Effector CD4-positive, alpha-beta T cell (primary cell): ENCODE measurements at places on chromosomes 13 and 19.
A peak's percentile ranks its signal among the peaks of the same experiment; 100 is the strongest.

GRCh38 chr13:30421093-30422053 lies 920 bp upstream of the UBE2L5 start:
- DNase-seq, result peak; percentile 24

DNA sequence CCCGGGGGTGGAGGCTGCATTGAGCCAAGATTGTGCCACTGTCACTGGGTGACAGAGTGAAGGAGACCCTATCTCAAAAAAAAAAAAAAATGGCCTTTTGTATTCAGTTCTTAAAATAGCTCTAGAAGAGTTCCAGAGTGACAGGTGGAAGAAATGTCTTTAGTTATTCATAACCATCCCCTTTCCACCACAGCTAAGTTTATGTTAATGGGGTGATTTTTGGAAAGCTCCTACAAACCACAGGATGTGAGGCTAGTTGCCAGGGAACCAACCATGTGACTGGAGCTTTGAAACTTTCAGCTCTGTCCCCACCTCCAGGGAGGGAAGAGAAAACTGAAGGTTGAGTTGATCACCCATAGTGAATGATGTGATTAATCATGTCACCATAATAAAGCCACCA lies 6.9 kb downstream of the ZNF490 start:
- peak; percentile 24 for DNase-seq

- no peak for DNase-seq
These were observed 14.7 kb upstream of the DHDH start for GRCh38 chr19:48918801-48919247.

- no peak for DNase-seq
These were observed 520.1 kb upstream of the NBEA start for GRCh38 chr13:34421858-34422475.

- no peak for DNase-seq
These were observed 652 bp downstream of the POU4F1 start for GRCh38 chr13:78602561-78603239.

- peak; percentile 9 for DNase-seq
These were observed 94.0 kb downstream of the KLF12 start for GRCh38 chr13:74040200-74040599.
